ENCODE measurements at places on chromosomes 2 and 18.

- no peak for DNase-seq
Measured at GRCh38 chr2:232628466-232629128, 4.8 kb upstream of the EFHD1 start.

DNA sequence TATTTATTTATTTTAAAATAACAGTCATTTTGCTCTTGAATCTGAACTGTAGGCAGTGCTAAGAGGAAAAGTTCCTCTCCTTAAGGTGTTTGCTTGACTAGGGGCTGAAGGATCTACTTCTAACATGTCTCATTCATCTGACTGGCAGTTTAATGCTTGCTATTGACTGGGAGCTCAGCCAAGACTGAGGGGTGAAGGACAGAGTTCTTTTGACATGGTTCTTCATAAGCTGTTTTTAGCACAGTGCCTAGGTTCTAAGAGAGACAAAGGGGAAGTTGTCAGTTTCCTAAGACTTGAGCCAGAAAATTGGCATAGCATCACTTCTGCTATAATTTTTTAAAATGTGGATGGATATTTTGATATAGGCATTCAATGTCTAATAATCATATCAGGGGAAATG, 73.0 kb downstream of the COMMD1 start:
- no peak for DNase-seq

GRCh38 chr2:188966728-188967440, 7.3 kb upstream of the COL3A1 start:
- no peak for DNase-seq

DNA sequence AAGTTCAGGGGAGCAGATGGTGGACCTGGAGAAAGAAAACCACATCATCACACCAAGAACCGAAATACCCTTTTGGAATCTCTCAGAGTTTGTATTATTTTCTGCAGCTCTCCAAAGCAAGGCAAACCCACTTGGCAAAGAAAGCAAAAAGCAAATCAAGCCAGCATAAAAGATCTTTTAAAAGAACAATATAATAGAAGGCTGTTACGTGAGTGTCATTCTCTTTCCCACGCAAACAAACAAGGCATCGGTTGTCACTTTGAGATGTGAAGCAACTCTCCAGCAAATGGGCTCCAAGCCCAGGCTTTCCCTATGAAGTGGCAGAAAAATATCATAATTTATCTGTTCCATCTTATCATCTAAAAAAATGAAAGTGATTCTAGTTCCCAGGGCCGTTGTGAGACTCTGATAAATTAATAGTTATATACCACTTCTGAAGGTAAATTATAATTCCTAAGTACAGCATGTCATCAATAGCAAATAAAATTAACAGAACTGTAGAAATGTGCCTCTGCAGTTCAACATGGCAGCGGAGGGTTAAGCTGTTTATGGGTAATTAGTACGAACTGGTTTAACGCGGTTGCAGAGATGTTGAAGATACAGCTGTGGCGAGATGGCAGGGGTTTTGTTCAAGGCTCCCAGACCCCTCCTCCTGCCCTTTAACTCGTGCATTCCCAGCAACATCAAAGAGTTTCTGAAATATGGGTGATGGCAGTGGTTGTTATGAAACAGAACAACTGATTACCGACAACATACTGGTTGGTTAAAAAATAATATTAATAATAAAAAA, 89.2 kb downstream of the EPHA4 start:
- no peak for DNase-seq

GRCh38 chr2:77571545-77571944, 49.4 kb upstream of the LRRTM4 start:
- no peak for DNase-seq

Data from activated naive CD8-positive, alpha-beta T cell treated with anti-CD3 and anti-CD28 coated beads, Interleukin-2, amount 50 U/mL, for 24 hours (primary cell).